Cerebellar nuclear complex (tissue), 1 donor: ENCODE measurements at places on chromosomes 16 and 17.

- no peak for DNase-seq
These were observed 106.7 kb downstream of the RAB11FIP4 start for GRCh38 chr17:31497994-31498826.

DNA sequence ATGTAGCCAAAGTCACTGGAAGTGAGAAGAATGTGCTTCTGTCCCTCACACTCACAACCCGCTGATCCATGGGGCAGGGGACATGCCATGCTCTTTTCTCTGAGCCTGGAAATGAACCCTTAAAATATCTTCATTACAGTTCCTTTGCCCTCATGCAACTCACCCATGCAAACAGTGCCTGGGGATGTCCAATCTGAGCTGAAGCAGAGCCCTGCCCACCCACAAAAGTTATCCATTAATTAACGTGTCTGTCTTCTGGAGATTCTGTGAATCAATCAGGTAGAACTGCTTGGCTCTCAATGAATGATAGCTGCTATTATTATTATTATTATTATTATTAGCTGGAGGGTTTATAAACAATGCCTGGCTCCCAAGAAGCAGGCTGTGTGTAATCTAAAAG is 133.7 kb downstream of the USP31 start:
- DNase-seq: no peak

DNA sequence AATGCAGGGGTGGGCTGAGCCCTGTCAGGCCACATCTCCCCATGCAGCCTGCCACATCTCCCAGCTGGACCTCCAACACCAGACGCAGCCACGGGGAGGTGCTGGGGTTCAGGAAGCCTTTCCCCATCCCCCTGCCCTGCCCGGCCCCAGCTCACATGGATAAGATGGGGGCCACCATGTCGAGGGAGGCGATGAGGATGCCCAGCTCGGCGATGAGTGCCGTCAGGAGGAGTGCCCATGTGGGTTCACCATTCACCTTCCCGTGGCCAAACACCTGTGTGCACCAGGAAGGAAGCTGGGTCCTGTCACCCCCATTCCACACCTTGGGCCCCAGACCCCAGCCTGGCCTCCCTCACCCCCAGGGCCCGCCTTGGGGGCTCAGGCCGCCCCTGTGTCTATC is 5.7 kb upstream of the LCAT start:
- DNase-seq: no peak

- DNase-seq: no peak
These were observed 114.5 kb downstream of the ABCC6 start for GRCh38 chr16:16108759-16109158.

- DNase-seq: no peak
These were observed 12.4 kb downstream of the TRAF4 start for GRCh38 chr17:28756049-28756804.

DNA sequence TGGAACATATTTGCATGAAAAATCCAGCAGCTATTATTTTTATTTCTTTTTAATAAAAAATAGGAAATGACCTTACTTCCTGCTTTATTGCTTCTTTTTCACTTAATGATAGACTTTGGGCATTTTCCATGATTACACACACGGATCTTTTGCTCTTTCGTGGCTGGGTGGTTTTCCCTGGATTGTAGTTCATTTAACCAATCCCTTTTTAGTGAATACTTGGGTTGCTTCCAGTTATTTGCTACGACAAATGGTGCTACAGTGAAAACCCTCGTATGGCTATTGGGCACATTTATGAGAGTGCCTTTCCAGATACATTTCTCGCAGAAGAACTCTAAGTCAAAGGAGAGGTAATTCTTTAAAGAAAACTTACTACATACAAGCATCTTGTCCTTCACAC is 38.6 kb downstream of the FOXL1 start:
- no peak for DNase-seq

DNA sequence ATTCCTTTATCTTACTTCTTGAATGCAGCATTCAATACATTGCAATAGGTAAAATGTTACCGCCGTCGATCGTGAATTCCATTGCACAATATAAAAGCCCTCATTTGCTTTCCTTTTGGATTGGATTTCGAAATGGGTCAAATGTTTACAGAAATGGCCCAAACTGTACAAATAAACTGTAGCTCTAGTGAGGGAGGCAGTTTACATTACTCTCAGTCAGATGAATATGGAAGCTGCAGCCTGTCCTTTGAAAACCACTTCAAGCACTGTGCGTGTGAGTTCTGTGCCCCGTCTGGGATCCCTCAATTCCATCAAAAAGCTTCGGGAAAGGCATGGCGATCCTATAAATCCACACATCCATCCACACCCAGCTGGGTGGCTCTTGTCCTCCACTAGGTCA is 258.6 kb upstream of the FOXF1 start:
- no peak for DNase-seq

GRCh38 chr16:51138178-51138577 is 12.9 kb downstream of the SALL1 start:
- no peak for DNase-seq

DNA sequence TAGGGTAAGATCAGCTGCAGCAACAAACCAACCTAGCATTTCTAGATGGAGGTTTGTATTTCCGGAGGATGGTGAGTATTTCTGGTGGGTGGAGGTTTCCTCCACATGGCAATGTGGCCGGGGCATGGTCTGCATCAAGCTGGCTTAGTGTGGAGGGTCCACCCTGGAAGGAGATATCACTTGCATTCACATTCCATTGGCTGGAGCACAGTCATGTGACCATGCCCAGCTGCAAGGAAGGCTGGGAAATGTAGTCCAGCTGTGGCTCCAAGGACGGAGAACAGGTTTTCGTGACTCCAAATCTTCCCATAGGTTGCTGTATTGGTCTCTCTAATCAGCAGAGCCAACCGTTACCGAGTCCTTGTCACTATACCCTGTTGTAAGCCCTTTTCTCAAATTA is 68.7 kb downstream of the RAI1 start:
- DNase-seq: no peak

DNA sequence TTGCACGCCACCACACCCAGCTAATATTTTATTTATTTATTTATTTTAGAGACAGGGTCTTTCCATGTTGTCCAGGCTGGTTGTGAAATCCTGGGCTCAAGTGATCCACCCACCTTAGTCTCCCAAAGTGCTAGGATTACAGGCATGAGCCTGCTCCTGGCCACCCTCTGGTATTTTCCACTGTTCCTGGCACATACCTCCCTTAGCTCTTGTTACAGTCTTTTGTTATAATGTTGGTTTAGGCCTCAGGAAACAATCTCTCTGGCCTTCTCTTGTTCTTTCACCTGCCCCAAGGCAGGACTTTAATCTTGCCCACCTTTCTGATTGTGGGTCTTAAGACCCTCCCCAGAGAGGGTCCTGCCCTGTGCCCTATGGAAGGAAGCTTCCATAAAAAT is 3.6 kb upstream of the CYTH1 start:
- no peak for DNase-seq

DNA sequence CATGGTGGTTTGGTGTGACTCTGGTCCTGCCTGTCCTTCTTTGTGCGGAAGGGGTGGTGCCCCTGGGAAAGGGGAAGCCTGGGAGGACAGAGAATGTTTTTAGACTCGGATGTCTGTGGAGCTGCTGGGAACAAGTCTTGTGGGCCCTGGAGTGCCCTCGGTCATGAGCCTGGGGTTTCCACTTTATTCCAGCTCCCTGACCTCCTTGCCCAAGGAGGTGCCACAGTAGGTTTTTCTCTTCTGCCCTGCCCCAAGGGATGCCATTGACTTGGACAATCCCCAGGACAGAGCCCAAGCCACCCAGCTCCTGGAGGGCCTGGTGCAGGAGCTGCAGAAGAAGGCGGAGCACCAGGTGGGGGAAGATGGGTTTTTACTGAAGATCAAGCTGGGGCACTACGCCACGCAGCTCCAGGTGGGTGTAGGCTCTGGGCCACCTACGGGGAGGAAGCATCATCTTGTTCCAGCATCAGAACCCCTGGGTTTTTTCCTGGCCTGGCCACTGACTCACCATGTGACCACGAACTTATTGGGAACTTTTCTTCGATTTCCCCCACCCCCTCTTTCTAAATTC is 1.4 kb downstream of the STAT5A start:
- DNase-seq: no peak

DNA sequence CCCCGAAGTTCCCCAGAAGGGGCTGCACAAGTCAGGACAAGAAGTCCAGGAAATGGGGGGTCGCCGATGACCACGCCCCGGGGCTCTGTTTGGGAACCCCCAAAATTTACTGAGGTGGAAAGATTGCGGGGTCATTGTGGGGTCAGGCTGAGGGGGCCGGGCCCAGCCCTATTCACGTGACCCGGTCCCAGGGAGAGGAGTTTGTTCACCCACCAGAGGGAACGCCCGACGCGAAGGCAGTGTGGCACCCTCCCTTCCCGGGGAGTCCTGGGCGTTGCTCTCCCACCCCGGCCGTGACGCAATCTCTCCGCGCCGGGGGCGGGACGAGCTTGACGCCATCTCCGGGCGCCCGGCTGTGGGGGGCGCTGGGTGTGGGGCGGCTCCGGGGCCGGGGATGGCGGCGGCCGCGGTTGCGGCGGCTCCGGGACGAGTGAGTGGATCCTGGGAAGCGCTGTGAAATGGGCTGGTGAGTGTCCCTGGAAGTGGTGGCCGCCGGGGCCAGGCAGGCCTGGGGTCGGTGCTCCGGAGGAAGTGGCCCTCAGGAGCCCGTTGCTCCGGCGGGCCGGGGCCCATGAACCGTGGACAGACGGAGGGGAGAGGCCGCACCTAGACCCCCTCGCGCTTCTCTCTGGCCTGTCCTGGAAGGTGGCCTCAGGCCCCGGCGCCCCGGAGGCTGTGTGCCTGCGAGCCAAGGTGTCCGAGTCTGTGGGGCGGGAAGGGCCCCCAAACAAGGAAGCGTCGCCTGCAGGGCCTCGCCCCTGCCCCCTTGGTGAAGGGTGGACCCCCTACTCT is at the start of gene ATXN1L:
Gene ATXN1L, plus strand, starts transcription at position 338 of the 792 bp plus-strand sequence. CDS start 3,765 bp downstream, outside the sequence.
- DNase-seq: peak; percentile 3

DNA sequence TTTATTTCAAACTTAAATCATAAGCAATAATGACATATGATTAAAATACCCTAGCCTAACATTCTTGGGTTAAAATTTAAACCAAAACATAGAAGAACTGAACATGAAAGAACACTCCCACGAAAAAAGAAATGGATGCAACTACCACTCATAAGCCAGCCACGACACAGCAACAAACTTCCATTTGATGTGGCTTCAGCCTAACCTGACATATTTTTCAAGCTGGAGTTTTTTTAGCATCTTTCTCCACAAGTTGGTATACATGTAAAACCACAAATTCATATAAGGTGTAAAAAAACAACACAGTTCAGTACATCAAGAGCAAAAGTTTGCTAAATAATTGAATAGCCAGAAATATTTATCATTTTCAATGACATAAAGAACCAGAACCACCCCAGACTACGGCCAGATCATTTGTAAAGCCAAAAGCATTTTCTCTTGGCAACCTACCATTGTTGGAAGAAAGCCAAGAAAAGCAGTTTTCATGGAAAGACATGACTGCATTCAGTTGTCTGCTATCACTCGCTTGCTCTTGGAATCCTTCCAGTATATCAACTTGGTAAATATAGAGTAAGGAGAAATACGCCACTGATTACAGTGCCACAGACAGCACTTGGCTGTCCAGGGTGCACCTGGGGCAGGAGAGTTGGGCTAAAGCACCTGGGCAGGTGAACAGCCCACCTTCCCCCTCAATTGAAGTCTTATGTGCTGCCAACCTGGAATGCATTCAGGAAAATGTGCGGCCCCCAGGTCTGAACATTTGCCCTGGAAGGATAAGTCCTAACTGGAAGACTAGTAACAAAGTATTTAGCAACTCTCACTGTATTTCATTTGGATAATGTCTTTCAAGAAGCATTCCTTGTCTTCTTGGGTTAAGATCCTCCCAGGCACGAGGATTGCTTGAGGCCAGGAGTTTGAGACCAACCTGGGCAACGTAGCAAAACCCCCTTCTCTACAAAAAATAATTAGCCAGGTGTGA is 60.5 kb downstream of the CREBBP start:
- DNase-seq: no peak

DNA sequence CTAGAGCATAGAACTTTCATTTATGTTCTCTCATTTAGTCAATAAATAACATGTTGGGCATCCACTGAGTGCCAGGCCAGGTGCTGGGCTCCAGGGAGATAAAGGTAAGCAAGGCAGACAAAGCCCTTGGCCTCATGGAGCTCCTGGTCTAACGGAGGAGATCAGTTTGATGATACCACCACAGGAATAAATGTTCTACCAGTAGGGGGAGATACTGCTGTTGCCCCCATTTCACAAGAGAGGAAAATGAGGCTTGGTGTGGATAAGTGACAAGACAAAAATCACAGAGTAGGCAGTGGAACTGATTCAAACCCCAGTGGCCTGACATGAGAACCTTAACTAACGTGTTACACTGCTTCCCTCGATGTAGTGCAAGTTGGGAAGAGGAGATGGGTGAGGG is 80.4 kb upstream of the ERCC4 start:
- no peak for DNase-seq

- no peak for DNase-seq
These were observed 52.8 kb downstream of the CDH11 start for GRCh38 chr16:65069065-65069464.

DNA sequence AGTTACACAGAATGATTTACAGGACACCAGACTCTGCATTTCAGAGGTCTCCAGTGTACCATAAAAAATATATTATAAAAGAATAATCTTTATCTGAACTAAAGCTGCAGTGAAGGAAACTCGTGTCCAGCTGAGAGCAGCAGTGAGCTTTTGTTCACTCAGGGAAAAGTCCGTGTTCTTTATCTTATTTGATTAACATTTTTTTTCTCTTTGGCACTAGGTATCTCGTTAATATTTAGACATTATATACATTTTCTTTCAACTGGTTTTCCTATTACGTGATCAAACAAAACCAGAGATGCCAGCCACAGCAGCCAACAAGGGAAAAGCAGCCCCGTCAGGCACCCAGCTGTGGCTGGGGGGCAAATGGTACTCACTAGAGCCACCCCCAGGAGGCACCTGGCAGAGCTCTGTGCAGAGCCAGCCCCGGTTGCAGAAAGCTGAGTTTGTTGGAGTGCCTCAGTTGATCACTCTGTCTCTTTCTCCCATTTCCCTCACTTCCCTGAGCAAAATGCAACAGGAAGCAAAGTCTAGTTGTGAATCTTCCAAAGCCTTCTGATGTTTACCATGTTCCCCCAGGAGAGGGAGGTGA is 1.1 kb upstream of the HS3ST4 start:
- no peak for DNase-seq

- DNase-seq: no peak
These were observed 105.9 kb downstream of the IRX3 start for GRCh38 chr16:54180421-54181359.

GRCh38 chr17:67672592-67673335 is 45.0 kb upstream of the NOL11 start:
- DNase-seq: no peak

GRCh38 chr17:68707031-68707430 is 105.9 kb upstream of the FAM20A start:
- DNase-seq: no peak

DNA sequence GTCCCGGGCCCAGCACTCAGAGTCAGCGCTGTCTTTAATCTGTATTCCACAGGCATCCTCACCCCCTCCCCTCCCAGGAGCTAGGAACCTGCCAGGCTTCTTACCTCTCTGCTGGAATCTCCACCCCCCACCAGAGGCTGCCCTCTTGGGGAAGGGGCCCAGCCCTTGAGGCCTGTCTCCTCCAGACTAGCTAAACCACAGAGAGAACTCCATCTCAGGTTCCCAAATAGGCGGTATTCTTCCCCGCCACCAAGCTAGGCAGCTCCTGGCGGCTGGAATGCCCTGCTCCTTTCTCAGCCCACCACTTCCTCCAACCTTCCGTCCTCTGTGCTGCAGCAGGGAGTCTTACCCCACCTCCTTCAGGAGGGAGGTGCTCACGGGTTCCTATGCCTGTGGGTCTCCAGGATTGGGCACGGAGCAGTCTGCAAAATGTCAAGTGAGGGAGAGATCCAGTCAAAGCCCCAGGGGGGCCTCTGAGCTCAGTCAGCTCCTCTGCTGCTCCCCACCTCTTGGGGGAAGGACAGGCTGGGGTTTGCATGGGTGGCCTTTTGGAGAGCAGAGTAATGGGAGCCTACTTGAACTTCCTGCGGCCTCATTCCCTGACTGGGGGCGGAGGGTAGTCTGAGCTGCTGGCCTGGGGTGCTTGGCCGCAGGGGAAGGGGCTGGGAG is 55.7 kb downstream of the SREBF1 start:
- no peak for DNase-seq
